ENCODE measurements at places on chromosomes 13 and 19.

GRCh38 chr19:29793116-29793727 is 18.6 kb upstream of the CCNE1 start:
- DNase-seq: no peak

GRCh38 chr13:69959046-69959445 is 148.6 kb upstream of the ATXN8OS start:
- DNase-seq: no peak

GRCh38 chr13:84902243-84902642 is 897.0 kb downstream of the SLITRK6 start:
- DNase-seq: no peak

- DNase-seq: no peak
Measured at GRCh38 chr13:112580211-112580610, 7.7 kb downstream of the TUBGCP3 start.

- DNase-seq: no peak
Measured at GRCh38 chr13:43487461-43487860, 299.3 kb downstream of the ENOX1 start.

DNA sequence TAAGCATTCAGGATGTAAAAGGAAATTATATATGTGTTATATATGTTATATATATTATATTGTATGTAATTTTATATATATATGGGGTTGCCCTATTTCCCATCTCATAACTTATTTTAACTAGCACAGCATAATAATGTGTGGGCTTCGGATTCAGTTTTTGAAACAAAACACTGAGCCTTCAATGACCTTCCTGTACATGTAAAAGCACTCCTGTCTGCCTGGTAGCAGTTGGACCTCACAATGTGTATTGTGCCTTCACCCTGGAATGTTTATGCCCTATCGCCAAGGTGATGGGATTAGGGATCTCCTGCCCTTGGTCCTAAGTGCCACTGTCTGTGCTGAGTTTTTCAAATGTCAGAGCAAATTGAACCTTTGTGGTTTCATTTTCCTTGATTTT is 968.8 kb downstream of the TUBA3C start:
- DNase-seq: no peak

GRCh38 chr19:2474232-2475017 is 1.5 kb upstream of the GADD45B start:
- peak; percentile 68 for DNase-seq

- no peak for DNase-seq
Measured at GRCh38 chr13:20348645-20349408, 116.7 kb upstream of the GJB6 start.

DNA sequence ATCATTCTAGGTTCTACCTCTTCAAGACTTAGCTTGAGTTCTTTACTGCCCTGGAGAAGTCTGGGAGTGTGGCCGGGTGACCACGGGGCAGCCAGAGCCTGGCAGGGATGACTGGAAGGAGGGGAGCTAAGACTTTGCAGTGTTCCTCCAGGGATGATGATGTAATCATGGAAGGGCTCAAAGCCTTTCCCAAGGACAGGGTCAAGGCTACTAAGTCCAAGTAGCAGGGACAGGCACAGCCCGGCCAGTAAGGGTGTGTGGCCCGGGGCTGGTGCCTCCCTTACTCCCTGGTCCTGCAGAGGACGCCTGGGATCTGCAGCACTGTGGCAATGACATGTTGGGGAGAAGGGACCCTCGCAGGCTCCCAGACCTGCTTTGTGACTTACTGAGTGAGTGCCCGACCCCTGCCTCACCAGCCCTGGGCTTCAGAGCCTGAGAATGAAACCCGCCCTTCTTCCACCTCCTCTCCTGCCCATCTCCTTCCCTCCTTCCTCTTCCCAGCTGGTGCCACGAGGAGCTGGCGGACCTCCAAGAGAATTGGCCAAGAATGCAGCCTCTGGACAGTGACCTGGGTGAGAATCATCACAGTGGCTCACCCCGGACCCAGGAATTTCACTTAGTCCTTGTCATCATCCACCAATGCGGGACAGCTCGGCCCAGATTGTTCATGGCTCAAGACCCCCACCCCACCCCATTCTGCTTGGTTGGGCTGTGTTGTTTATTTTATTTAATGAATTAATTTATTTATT is 15.6 kb upstream of the FBXO17 start:
- no peak for DNase-seq

- peak; percentile 36 for DNase-seq
Measured at GRCh38 chr19:17475541-17476115, 5.3 kb downstream of the SLC27A1 start.

GRCh38 chr13:44267980-44268379 is 105.6 kb upstream of the SERP2 start:
- DNase-seq: no peak

DNA sequence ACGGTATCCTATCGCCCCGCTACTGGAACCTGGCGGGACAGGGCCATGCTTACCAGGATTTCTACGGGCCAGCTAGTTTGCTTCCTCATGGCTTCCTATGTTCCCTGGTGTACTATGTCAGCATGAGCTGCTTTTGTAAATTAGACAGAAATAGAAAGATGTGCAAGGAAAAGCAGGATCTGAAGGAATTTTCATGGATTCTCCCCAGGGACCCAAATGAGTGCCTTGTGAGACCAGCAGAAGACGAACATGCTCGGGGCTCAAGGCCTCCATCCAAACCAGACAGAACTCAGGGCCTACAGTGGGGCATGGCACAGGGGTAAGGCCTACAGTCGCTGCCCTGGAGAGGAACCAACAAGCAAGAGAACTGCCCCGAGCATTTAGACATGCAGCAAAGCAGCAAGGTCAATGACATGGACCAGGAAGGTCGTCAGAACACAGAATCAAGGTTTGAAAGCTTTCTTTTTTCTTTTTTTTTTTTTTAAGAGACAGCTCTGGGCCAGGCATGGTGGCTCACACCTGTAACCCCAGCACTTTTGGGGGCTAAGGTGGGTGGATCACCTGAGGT is 17.3 kb downstream of the EPS15L1 start:
- no peak for DNase-seq

DNA sequence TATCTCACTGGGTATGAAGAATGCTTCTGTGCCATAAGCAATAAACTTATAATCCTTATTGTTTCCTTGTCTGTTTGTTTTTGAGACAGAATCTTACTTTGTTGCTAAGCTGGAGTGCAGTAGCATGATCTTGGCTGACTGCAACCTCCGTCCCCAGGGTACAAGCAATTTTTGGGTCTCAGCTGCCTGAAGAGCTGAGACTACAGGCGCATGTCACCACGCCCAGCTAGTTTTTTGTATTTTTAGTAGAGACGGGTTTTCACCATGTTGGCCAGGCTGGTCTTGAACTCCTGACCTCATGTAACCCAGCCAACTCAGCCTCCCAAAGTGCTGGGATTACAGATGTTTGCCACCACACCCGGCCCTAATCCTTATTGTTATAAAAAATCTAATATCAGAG is 112.5 kb downstream of the MYO16 start:
- no peak for DNase-seq

- DNase-seq: peak; percentile 25
Measured at GRCh38 chr13:41648314-41648935, 191.1 kb downstream of the RGCC start.

DNA sequence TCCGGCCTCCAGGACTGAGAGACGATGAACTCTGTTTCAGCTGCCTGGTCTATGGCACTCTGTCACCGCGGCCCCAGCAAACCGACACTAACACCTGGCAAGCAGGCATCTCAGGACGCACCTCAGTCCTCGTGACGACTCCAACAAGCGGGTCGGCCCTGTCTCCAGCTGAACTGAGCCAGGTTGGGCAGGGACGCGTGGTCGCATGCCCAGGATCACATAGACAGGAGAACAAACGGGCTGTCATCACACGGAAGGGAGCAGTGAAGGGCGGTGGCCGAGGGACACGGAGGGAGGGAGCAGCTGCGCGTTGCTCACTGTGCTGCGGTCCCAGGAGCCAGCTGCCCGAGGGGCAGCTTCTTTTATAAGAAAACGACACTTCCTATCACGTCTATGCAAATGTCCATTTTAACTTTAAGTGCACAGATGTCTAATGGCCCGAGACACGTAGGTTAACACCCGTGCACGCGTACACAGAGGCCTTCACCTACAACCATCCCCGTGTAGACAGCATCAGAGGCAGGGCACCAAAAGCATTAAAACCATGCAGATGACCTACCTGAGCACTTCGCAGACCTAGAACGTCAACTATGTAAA is 8.9 kb downstream of the SGTA start:
- DNase-seq: no peak

- DNase-seq: no peak
Measured at GRCh38 chr13:43573802-43574514, 212.8 kb downstream of the ENOX1 start.

- no peak for DNase-seq
Measured at GRCh38 chr13:22748866-22749577, 431.8 kb upstream of the SGCG start.

GRCh38 chr13:113483081-113483480 is 7.4 kb downstream of the DCUN1D2 start:
- DNase-seq: no peak

GRCh38 chr13:84834201-84834600 is 951.9 kb upstream of the SLITRK1 start:
- DNase-seq: no peak

- DNase-seq: no peak
Measured at GRCh38 chr13:99173606-99174005, 27.0 kb upstream of the UBAC2 start.

DNA sequence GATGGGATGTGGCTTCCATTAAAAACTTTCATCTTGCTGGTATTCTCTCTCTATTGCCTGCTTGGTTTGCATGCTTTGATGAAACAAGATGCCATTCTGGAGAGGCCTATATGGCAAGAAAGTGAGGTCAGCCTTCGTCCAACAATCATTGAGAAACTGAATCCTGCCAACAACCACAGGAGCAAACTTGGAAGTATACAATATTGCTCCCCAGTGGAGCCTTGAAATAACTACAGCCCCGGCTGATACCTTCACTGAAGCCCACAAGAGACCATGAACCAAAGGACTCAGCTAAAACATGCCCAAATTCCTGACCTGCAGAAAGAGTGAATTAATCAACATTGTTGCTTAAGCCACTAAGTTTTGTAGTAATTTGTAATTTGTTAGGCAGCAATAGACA is 82.5 kb upstream of the FGF14 start:
- DNase-seq: no peak

DNA sequence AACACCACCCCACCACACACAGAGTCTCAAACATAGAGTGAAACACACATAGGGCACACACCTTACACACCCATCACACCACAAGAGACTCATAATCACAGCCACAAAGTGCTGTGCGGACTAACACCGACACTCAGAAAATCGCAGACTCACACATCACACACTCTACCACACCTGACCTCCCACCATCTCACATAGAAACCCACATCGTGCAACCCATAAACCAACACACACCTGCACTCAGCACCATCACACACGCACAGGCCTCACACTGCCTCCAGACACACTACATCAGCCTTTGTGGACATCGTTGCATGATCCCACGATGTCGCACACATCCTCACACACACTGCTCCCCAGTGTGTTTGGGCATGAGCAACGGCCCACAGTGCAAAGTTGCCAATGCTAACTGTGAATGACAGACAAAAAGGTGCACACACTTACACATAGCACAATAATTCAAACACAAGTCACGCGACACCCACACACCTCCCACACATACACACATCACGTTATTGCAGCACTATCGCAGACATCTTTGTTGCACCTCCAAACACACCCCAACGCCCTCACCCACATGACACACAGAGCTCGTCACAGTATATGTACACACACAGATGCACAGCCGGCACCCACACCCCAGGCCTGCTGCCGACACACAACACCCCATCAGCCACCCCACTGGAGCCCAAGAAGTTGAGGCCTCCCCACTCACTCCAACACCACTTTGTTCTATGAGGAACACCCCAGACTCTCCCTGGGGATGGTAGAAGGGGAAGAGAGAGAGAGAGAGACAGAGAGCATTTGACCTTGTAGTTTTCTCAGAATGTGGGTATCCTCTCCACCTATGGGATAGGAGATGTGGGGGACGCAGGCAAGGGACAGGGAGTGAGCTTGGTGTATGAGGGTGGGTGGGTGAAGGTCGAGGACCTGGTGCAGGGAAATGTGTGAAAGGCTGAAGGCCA is 1.2 kb upstream of the ATP1A3 start:
- DNase-seq: no peak

DNA sequence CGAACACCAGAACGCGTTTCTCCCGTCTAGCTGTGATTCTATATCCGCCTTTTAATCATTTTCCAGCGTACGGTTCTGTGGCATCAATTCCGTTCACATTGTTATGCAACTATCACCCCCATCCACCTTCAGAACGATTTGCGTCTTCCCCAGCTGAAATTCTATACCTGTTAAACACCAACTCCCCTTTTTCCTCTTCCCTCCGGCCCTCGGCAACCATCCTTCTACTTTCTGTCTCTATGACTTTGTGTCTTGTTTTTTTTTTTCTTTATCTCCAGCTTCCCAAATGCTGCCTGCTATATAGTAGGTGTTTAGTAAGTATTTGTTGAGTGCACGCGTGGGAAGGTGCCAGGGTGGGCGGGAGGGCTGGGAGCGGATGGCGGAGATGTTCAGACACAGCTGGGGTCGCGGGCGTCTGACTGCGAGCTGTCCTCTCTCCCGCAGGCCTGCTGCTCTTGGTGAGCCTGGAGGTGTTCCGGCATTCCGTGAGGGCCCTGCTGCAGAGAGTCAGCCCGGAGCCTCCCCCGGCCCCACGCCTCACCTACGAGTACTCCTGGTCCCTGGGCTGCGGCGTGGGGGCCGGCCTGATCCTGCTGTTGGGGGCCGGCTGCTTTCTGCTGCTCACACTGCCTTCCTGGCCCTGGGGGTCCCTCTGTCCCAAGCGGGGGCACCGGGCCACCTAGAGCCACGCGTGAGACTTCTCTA is 20.2 kb downstream of the CACNG6 start:
- DNase-seq: no peak

DNA sequence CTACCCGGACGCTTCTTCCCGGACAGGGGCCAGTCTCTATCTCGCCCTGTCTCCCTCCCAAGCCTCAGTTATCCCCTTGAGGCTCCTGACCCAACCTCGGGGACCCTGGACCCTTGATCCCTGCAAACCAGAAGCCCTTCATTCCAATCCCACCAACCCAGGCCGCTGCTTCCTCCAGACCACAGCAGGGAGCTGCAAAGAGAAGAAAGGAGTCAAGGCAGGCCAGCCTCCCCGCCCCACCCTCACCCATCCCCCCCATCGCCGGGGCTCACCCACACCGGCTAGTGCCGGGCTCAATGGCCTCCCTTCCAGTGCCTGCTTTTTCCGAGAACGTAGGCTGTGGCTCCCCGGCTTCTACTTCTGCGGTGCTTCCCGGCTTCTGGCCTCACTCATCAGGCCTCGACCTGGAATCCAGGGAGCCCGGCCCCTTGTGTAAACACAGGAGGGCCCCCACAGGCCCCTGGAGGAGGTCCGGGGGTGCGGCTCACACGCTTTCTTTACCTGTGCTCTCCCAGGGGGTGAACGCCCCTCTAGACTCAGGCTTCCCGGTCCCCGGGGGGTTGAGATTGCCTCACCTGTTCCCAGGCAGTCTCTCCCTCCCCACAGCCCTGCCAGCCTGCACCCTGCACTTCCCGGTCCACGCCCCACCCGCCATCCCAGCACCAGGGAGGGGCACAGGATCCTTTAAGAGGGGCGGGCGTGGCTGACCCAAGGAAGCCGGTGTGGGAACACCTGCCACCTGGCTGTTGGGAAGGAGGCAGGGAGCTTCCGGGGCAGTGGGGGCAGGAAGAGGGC is at the start of gene FAM83E:
TSS of gene FAM83E (minus strand) at position 641 of the 795 bp plus-strand sequence. CDS start 1,704 bp downstream, outside the sequence.
- no peak for DNase-seq

GRCh38 chr19:40445780-40446262 is 1.7 kb upstream of the SERTAD3 start:
- DNase-seq: no peak

GRCh38 chr19:6802336-6803035 is 30.0 kb downstream of the VAV1 start:
- no peak for DNase-seq

- no peak for DNase-seq
Measured at GRCh38 chr13:32259116-32259515, 56.0 kb downstream of the ZAR1L start.

Data from SW 1271 (cell line).